ENCODE measurements at places on chromosomes 3 and 15.

- H3K4me3 ChIP-seq: no peak overlapping the region
- peaks cover 16% of the 10 kb centered on the region for H3K4me1 ChIP-seq
- DNase-seq: no peak
- H3K36me3 ChIP-seq: peaks cover 54% of the 10 kb centered on the region
- no peaks in the 10 kb centered on the region for H3K27me3 ChIP-seq
Observed at GRCh38 chr3:67569324-67569723, 85.1 kb downstream of the SUCLG2 start.

DNA sequence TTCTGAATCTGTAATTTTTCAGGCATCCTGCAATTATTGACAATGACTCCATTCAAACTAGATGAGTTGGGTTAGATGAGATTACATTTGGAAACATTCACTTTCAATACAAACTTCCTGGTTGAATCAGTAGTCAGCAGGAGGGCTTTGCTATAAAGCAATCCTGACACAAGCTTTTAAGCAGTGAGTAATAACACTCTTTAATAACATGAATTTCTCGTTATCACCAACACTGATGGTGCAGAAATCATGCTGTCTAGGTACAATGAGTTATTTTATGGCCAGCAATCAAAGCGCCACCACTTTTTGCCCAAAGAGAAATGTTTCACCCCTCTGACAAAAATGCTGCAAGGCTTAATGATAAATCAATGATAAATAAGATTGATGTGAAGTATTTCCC lies 474.8 kb upstream of the CNTN4 start:
- H3K4me3 ChIP-seq: no peak overlapping the region
- H3K4me1 ChIP-seq: no peaks in the 10 kb centered on the region
- no peak overlapping the region for H3K27ac ChIP-seq
- no peak for DNase-seq

GRCh38 chr3:169453256-169454059 lies 210.1 kb downstream of the MECOM start:
- no peak overlapping the region for H3K27ac ChIP-seq
- no peak for DNase-seq
- no peaks in the 10 kb centered on the region for H3K4me1 ChIP-seq
- H3K27me3 ChIP-seq: no peaks in the 10 kb centered on the region

- H3K27ac ChIP-seq: no peak overlapping the region
- H3K4me3 ChIP-seq: no peak overlapping the region
- H3K36me3 ChIP-seq: no peaks in the 10 kb centered on the region
- peaks cover 1% of the 10 kb centered on the region for H3K27me3 ChIP-seq
- no peak for DNase-seq
Observed at GRCh38 chr3:197366301-197367044, 68.1 kb upstream of the DLG1 start.

- DNase-seq: no peak
- no peak overlapping the region for H3K27ac ChIP-seq
- H3K27me3 ChIP-seq: peaks cover 11% of the 10 kb centered on the region
- H3K4me3 ChIP-seq: no peak overlapping the region
- H3K4me1 ChIP-seq: peaks cover 9% of the 10 kb centered on the region
Observed at GRCh38 chr15:72315706-72316370, 4.1 kb downstream of the CELF6 start.

GRCh38 chr3:14142567-14143270 lies 17.9 kb downstream of the TMEM43 start:
- H3K27me3 ChIP-seq: no peaks in the 10 kb centered on the region
- H3K36me3 ChIP-seq: peaks cover 24% of the 10 kb centered on the region
- H3K27ac ChIP-seq: peak overlapping the region; percentile 85
- H3K4me1 ChIP-seq: peaks cover 43% of the 10 kb centered on the region
- DNase-seq: peak; percentile 52

All from activated CD8-positive, alpha-beta T cell treated with anti-CD3 and anti-CD28 coated beads for 36 hours (primary cell).